ENCODE measurements at places on chromosomes 1 and 21. TPM values are rescaled to one million over a fixed set of nuclear protein-coding genes. Genes with fewer than 3 reads are reported as not detected.

The PTPN14 gene
- 27.2 TPM for total RNA-seq

The GPR52 gene
- 0.75 TPM for total RNA-seq

The RTCA gene
- 2.8 TPM for total RNA-seq

The TNFRSF18 gene
- not detected for total RNA-seq

The TNFAIP8L2 gene
- not detected for total RNA-seq

The HAO2 gene
- not detected for total RNA-seq

The DPT gene
- 12.3 TPM for total RNA-seq
